Stimulated activated CD4-positive, alpha-beta T cell treated with anti-CD3 and anti-CD28 coated beads, Interleukin-4, amount 100 ng/mL, for 48 hours (primary cell): ENCODE measurements at places on chromosomes 1 and 21.

DNA sequence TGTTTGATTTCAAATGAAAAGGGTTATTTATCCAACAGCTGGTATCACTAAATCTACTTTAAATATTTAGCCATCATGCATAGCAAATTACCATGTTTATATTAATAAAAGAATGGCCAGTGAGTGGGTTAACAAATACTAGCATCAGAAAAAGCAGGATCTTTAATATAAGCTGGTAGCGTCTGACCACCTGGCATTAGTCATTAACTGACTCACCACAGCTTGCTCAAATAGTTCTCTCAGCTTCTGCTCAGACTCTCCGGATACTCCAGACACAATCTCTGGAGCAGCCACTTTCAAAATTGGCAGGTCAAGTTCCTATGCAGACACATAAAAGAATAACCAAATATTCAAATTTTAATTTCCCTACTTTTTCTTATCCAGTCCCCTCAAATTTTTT is 29.6 kb downstream of the NVL start:
- DNase-seq: no peak

DNA sequence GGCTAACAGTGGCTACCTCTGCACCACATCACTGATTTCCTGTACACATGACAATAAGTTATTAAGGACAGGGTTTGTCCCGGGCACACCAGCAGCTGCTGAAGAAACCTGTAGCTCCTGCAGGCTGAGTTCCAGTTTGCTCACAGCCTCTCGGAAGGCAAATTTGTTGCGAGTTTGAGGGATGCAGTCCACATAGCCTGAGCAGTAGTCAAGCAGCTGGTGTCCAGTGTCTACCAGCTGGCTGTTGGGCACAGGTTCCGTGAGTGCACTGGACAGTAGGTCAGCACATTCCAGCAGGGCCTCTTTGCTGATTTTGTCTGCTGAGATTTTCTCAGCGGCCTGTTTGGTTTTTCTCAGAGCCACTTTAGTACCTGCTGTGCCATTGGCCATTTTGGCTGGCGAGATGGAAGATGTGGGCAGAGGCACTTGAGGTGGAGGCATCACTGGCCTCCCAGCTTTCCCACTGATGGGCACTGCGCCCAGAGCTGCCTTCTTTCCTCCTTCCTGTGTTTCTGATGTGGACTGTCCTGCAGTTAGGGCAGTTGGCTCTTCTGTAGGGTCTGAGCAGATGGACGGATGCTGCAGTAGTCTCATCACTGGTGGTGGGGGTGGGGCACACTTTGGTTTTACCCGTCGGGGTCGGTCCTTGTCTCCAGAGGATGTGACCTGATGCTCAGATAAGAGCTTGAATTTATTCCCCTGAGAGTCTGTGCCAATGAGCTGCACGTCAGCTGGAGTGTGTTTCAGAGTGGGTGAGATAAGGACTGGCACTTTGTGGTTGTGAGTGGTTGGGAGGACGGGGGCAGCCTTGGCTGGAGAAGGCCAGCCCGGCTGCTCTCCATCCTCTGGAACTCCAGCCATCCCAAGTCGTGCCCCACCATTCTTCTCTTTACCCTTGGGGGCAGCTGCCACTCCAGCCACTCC is 26.1 kb downstream of the TOR3A start:
- DNase-seq: no peak

DNA sequence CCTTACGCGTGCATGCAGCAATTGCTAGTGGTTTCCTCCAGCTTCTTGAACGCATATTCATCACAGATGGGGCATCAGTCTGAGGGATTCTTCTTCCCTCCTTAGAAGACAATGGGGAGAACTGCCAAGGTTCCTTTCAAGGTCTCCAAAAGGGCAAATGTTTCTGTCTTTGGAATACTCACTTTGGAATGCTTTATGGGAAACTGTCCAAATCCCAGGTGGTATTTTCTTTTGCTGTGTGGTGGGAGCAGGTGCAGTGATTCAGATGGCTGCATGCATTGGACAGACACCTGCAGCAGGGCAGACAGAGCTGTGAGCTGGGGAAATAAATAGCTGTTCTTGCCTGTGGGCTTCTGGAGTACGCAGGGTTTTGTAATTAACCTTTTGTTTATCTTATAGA is 40.5 kb downstream of the URB2 start:
- no peak for DNase-seq

DNA sequence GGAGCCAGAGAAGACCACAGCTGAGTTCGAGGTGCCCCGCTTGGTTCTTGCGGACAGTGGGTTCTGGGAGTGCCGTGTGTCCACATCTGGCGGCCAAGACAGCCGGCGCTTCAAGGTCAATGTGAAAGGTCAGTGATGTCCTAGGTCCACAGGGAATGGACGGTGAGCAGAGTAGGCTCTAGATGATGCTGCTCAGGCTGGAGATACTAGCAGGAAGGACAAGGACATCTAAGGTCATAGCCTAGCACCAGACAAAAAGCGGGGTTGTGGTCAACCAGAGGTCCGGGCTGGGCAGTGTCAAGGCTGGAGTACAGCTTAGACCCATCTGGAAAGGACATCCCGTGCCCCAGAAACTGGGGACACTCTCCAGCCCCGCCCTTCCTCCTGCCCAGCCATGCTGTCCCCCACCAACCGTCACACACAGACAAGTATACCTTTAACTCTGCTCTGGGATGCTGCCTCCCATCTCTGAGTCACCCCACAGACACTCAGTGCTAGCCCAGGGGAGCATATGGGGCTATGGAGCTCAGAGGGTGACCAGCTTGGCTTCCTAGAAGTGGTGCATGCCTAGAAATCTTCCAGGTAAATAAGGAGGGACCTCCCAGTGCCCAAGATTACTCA is 8.7 kb downstream of the TIE1 start:
- DNase-seq: no peak

DNA sequence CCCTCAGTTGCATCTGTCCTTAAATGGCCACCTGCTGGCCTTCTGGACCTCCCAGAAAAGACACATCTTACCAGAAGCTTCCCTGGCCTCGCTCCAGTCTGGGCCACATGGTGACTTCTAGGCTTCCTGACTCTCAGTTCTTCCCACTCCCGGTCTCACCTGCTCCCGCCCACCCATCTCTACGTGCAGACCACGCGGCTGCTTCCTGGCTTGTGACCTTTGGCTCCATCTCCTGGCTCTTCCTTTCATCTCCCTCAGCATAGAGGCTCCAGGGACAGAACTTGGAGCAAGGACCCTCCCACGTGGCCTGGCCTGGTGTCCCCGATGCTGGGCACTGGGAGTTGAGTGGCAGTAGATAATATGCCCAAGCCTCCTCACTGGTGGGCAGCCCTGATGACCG is 124.9 kb upstream of the IRF2BP2 start:
- no peak for DNase-seq

DNA sequence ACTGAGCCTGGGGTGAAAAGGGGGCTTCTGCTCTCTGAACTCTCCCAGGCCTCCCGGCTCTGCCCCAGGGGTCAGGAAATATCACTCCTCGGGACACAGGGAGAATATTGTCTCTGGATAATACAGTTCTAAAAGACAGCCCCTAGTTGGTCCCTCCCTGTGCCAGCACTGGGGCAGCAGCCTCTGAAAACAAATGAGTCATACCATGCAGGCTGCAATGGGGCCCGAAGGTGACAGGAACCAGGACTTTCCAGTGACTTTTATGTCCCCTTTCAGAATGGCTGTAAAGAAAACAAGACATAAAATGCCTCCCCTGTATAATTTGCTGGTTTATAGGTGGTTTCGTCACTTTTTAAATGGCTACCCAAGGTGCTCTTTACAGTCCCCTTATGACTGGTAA is 360.0 kb downstream of the NPHP4 start:
- DNase-seq: no peak

DNA sequence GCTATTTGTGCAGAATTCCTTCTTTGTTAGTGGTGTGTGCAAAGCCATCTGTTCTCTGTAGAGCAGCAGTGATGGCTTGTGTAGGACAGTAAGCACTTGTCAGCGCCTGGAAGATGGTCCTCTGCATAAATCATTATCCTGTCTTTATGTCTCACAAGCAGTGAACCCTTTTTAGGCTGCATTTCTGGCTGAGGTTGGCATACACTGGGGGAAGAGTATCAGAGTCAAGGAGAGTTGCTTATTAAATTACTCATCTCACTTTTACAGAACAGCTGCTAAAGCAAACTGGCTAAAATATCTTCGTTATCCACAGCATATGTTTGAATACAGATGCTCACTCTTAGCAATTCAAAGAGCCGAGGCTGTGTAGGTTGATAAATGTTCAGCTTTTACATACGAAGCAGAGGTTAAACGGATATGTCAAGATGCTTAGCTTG is 54.6 kb upstream of the NCAM2 start:
- DNase-seq: no peak

DNA sequence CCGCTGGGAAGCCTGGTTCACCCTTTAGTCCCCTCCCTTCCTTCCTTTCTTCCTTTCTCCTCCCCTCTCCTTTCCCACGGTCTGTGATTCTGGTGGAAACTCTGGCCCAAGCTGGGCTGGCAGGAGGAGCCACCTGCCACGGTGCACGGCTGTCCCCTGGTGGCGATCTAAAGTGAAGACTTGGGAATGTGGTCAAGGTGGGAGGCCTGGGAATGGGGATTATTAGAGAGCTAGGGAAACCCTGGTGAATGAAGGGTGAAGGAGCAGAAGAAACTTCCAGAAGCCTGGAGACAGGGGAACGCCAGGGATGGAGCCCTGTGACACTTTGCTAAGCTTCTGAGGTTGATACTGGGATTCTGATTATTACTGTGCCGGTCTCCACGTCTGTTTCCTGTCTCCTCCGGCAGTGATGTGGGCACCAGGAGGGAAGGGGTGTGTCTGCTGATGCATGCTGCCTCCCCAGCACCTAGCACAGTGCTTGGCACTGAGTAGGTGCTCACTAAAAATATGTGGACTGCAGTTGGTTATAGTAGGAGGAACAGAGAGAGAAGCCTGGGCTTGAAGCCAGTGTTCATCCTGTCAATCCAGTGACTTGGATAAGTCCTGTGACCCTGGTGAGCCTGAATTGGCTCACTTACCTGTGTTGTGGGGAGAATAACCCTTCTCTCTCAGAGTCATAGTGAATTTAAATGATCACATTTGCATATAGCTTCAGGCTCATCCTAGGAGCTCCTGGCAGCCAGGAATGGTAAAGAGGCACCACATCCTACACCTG is 71.2 kb upstream of the NBPF3 start:
- DNase-seq: peak; percentile 49

- peak; percentile 60 for DNase-seq
Observed at GRCh38 chr1:152001631-152002584, 8.2 kb upstream of the S100A10 start.

DNA sequence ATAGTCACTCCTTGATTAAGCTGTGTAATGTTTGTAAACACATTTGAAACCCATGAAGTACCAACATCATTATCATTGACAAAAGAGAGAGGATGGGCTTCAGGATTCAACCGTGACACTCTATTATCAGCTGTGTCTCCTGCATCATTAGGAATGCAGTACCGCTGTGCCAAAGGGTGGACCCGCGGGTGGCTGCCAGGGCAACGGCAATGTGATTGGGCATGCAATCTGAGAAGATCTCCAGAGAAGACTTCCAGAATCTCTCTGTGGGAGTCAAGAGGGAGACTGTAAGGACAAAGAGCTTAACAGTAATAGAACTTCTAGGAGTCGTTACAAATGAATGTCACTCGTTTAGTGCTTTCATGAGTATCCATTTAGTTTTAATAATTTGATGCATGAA is 97.9 kb downstream of the USH2A start:
- no peak for DNase-seq

DNA sequence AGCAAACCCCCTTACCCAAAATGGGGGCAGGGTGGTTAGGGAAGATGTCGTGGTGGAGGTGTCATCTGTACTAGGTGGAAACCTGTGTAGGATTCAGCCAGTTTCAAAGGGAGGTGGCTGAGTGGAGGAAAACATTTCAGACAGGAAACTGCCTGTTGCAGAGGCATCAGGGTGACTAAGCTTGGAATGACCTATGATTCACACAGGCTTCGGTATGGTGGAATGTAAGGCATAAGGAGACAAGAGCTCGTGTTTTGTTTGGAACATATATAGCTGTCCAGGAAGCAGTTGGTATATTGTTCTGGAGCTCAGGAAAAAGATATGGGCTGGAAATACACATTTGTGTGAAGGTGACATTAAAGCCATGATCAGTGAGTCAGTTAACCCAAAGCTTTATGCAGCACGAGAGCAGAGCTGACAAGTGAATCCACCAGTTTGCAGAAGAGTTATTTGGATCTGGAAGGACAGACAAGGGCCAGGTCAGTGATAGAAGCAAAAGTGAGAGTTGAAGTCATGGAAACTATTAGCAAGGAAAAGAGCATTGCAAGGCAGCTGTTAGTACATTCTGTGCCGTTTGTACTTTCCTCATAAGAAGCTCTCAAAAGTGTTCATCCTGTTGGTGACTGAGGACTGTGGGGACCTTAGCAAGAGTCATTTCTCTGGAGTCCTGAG is 12.2 kb downstream of the UTP25 start:
- no peak for DNase-seq

- no peak for DNase-seq
Observed at GRCh38 chr1:31752258-31752657, 11.9 kb downstream of the ADGRB2 start.
